ENCODE measurements at places on chromosomes 3 and 15.

DNA sequence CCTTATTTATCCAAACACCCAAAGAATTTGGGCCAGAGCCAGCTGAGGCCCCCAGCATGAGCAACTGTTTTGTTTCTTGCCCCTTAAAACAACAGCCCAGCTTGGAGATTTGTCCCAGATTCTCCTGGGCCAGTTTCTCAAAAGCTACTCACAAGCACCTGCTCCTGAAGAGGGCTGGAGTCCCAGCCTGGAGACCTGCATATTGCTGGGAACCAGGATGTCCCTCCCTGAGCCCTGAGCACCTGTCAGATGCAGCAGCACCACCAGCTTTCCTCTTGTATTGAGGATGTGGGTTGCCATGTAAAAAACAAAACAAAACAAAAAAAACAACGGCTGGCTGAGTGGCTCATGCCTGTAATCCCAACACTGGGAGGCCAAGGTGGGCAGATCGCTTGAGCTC is 7.0 kb upstream of the RFT1 start:
- DNase-seq: no peak

DNA sequence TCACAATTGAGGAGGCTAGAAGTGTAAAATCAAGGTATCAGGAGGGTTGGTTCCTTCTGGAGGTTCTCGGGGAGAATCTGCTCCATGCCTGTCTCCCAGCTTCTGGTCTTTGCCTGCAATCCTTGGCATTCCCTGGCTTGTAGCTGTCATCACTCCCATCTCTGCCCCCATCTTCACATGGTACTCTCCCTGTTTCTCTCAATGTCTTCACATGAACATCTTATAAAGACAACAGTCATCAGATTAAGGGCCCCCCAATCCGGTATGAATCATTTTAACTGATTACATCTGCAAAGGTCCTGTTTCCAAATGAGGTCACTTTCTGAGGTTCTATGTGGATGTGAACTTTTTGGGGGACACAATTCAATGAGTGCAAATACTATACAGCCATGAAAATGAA is 113.0 kb upstream of the GALNT15 start:
- no peak for DNase-seq

- DNase-seq: no peak
Observed at GRCh38 chr3:164450276-164450905, 627.9 kb downstream of the SI start.

GRCh38 chr3:2543247-2543646 is 444.6 kb downstream of the CNTN4 start:
- no peak for DNase-seq

- peak; percentile 50 for DNase-seq
Observed at GRCh38 chr15:101250873-101251829, 697 bp downstream of the CHSY1 start.

- no peak for DNase-seq
Observed at GRCh38 chr3:5545719-5546118, 358.2 kb downstream of the EDEM1 start.

- no peak for DNase-seq
Observed at GRCh38 chr3:7285505-7285904, 424.6 kb downstream of the GRM7 start.

- no peak for DNase-seq
Observed at GRCh38 chr3:5441401-5441800, 253.9 kb downstream of the EDEM1 start.

- no peak for DNase-seq
Observed at GRCh38 chr3:188881954-188882641, 289.7 kb upstream of the TPRG1 start.

- no peak for DNase-seq
Observed at GRCh38 chr15:60384526-60385126, 13.2 kb downstream of the ANXA2 start.

- DNase-seq: no peak
Observed at GRCh38 chr3:194407423-194407822, 8.4 kb upstream of the GP5 start.

GRCh38 chr3:31934018-31934417 is 47.0 kb downstream of the OSBPL10 start:
- DNase-seq: no peak
